ENCODE measurements at places on chromosomes 2 and 18.

GRCh38 chr2:232204457-232204931 lies 174.1 kb upstream of the ALPP start:
- no peak for DNase-seq

GRCh38 chr2:101063352-101064124 lies 61.4 kb downstream of the RPL31 start:
- DNase-seq = no peak

GRCh38 chr2:6342273-6342920 lies 523.3 kb downstream of the CMPK2 start:
- no peak for DNase-seq

DNA sequence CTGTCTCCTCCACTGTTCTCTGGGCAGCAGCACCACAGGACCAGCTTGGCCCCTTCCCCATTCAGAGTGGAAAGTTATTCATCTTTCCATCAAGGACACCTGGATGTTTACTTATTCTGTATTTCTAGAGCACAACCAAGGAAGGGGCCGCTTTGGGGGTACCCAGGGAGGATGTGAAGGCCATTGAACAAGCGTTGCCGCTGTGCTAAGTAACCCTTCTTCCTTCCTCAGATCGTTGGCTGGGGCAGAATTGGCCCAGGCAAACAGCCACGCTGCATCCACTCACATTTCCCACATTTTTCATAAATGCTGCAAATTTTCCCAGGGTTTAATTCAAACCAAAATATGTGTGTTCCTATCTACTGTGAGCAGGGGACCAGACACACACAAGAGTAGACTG lies 76.2 kb upstream of the NPAS2 start:
- DNase-seq = no peak

DNA sequence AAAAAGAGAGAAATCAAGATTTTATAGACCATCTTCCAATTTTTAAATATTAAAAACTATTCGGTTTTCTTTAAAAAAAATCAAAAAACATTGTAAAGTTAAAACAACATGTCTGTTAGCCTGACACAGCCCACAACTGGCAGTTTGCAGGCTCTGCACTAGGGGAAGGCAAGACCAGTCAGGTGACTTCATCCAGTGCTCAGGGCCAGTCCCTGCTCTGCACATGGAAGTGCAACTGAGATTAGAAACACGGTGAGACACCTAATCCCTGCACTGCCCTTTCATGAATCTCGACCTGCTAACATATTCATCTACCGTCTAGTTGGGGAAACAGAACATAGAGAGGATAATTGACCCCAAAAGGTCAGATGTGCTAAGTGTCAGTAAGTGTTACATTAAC lies 135.2 kb downstream of the BARD1 start:
- no peak for DNase-seq

DNA sequence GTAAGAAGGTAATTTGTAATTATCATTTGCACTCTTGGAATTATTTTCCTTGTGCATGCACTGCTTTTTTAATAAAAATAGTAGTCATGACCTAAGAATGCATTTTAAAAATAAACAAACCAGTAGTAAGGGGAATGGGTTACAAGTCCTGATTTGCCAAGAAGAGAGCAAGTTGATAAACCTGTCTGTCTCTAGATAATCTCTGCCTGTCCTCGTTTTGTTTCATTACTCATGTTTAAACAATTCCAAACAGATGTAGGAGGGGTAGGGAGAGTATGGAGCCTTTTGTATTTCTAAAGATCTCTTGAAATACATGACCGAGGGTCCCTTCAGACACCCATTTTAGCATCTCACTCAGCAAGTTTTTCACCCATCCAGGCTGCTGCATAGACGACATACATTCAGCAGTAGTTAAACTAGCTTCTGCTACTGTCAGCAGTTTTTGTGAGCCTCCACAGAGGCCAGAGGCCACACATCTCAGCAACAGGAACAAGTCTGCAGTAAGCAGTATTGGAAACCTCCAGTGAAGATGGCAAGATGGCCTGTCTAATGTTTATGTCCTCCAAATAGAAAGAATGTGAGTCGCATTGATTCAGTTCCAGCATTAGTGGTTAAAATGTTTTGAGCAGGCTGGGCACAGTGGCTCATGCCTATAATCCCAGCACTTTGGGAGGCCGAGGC lies 2.3 kb upstream of the EXOC6B start:
- no peak for DNase-seq

GRCh38 chr2:239018271-239019182 lies 170.6 kb downstream of the TWIST2 start:
- DNase-seq = no peak

- DNase-seq = peak; percentile 66
Observed at GRCh38 chr2:61538920-61539520, 864 bp upstream of the XPO1 start.

- DNase-seq = no peak
Observed at GRCh38 chr2:29916571-29916970, 4.8 kb downstream of the ALK start.

DNA sequence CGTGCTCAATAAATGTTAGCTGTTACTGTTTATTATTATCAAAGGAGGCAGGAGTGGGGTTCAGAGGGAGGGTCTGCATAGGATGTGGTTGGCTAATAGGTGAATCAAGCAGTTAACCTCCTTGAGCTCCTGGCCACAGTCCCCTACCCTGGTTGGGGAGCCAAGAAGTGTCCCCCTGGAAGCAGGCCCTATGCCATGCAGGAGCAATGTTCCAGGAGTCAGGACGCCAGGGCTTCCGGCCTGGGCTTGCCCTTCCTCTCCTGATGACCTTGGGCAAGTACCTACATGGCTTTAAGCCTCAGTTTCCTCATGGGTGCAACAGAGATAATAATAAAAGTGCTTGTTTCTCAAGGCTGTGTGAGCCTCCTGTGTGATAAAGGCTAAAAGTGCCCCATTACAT lies 84.9 kb downstream of the DYSF start:
- no peak for DNase-seq

DNA sequence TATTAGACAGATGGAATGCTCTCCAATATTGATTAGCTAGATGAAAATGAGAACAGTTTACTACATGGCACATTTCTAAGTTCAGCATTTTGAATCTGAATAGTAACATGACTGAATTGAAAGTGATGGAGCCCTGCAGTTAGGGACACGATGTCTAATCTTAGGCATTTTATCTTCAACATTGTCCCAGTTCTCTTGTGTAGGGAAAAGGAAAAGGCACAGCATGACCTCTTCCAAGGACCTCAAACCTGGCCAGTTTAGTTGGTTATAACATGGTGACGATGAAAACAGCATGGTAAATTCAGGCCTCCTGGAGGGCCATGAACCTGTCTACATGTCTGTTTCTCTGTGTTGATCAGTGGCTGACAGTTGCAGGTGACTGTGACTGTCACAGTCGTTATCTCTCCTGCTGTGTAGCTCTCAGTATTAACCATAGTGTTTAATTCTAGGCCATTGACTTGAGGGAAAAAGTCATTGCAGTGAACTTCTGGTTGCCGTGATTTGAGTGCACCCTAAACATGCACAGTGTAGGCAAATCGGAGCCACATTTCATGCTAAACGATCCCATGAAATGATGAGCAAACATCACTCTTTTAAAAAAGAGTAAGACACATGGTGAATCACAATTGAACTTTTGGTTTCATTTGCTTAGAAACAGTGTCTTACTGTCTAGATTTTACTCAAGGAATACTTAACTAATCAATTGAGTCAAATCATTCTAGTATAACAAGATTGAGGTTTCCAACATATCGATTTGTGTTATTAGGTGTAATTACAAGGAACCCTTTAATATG lies 129.7 kb downstream of the PHLPP1 start:
- DNase-seq = no peak

GRCh38 chr2:127941461-127941860 lies 55.7 kb upstream of the AMMECR1L start:
- DNase-seq = no peak

- no peak for DNase-seq
Observed at GRCh38 chr18:32468147-32468845, 2.4 kb downstream of the GAREM1 start.

GRCh38 chr18:3793545-3793944 lies 343.6 kb downstream of the TGIF1 start:
- no peak for DNase-seq

DNA sequence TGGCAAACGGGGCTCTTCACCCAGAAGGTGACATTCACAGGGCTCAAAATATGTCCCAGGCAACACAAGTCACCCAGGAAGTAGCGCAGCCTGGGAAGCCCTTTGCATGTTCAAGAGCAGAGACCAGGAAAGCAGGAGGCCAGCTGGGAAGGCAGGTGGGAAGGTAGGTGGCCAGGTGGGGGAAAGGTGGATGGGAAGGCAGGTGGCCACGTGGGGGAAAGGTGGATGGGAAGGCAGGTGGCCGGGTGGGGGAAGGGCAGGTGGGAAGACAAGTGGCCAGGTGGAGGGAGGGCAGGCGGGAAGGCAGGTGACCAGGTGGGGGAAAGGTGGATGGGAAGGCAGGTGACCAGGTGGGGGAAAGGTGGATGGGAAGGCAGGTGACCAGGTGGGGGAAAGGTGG lies 102.7 kb downstream of the ZNF516 start:
- DNase-seq = no peak

DNA sequence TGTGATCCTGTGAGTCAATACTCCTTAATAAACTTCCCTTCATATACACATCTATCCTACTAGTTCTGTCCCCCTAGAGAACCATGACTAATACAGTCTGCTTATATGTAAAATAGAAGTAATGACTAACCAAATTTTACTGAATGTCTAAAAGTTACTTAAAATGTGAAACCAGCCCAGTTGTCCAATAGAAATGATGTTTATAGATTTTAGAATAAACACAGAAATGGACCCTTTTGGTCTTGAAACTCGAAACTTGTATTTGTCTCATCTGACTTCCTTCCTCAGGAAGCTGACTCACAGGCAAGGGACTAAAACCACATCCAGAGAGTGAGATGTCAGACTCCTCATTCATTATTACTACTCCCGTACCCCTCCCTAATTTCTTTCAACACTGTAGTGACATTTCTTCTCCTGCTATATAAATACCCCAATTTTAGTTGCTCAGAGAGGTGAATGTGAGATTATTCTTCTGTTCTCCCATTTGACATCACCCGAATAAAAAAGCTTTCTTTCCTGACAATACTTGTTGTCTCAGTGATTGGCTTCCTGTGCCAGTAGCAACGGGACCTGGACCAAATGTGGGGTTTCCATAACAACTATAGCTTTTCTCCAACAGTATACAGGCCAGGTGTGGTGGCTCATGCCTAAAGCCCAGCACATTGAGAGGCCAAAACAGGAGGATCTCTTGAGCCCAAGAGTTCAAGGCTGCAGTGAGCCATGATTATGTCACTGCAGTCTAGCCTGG lies 486.0 kb downstream of the ERBB4 start:
- no peak for DNase-seq

Data from NCI-H1436 (cell line).